Naive thymus-derived CD8-positive, alpha-beta T cell (primary cell): ENCODE measurements at places on chromosomes 4 and X. TPM values are rescaled to one million over a fixed set of nuclear protein-coding genes. Genes with fewer than 3 reads are reported as not detected.

Gene DRP2
- total RNA-seq = not detected

Gene GAGE12H
- total RNA-seq = not detected

Gene RASL11B
- total RNA-seq = 0.73 TPM

Gene OPHN1
- total RNA-seq = 0.05 TPM

Gene PNMA6F
- total RNA-seq = not detected

Gene DUSP9
- total RNA-seq = not detected

Gene PAGE5
- total RNA-seq = not detected

Gene BTK
- 9.8 TPM for total RNA-seq

Gene TXK
- total RNA-seq = 135 TPM

Gene COX7B2
- total RNA-seq = not detected

Gene IL1RAPL2
- total RNA-seq = not detected

Gene STPG2
- not detected for total RNA-seq

Gene CTAG1B
- not detected for total RNA-seq

Gene GLUD2
- total RNA-seq = 0.52 TPM

Gene GJB1
- total RNA-seq = not detected

- no peak for DNase-seq
Measured at GRCh38 chr4:38189445-38189844, 229.2 kb downstream of the PTTG2 start.

- no peak for DNase-seq
Measured at GRCh38 chrX:74423289-74423998, 2.2 kb downstream of the SLC16A2 start.

GRCh38 chr4:126123611-126124325 lies 809.0 kb downstream of the FAT4 start:
- no peak for DNase-seq

DNA sequence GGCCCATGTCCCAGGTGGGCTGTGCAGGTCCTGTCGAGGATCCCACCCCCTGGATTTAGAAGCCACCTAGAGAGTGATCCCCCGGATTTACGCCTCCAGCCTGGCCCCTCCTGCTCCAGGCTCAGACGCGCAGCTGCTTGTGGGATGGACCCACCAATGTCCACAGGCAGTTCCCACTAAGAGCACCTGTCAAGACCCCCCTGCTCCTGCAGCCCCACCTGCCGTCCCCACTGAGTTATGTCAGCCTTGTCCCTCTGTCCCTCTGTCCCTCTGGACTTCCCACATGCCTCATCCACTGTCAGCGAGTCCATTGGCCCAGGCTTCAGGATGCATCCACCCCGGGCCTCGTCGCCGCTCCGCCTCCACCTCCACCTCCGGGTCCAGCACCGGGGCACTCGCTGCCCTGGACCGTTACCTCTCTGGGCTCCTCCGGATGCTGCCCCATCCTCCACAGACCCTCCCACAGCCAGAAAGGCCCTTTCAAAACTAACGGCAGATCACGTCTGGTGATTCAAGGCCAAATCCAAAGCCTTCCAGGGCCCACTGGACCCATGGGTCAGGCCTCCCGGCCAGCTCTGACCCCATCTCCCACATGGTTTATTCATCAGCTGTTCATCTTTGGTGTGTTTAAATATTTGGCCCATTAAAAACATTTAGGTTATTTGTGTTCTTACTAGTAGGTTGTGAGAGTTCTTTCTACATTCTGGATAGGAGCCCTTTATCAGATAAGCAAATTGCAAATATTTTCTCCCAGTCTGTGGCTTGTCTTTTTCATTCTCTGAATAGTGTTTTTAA lies 28.3 kb downstream of the HTRA3 start:
- DNase-seq = peak; percentile 62

DNA sequence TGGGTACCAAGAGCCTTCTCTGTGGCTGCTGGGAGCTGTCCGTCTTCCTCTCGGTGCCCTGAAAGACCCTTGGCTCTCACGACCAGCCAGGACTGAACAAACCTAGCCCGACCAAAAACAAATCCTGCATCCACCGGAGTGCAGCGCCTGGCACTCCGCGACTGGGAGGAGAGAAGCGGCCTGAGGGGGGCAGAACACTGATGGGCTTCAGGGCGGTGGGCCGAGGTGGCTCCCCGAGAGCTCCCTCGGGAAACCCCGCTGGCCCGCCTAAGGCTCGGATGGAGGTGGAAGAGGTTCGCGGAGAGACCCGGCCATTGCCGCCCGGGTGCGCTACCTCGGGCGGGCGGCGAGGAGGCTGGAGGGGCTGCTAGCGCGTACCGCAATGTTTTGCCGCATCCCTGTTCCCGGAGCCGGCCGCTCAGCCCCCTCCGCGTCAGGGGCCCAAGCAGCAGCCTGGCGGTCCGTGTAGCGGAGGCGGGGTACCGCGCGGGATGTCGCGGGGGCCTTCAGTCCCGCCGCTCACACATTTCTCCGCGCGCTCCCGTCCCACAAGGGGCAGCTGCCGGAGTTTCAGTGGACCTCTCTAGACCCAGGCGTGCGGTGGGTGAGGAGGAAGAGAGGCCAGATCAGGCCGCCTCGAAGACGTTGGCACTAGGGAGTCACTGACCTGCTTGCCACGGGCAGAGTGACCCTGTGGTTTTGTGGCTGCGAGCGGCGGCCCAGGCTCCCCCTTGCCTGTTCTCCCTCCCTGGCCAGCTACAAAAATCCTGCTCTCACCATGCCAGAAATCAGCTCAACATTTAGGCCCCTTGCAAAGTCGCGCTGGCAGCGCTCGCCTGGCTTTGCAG lies 2.2 kb downstream of the SLITRK4 start:
- DNase-seq = no peak

DNA sequence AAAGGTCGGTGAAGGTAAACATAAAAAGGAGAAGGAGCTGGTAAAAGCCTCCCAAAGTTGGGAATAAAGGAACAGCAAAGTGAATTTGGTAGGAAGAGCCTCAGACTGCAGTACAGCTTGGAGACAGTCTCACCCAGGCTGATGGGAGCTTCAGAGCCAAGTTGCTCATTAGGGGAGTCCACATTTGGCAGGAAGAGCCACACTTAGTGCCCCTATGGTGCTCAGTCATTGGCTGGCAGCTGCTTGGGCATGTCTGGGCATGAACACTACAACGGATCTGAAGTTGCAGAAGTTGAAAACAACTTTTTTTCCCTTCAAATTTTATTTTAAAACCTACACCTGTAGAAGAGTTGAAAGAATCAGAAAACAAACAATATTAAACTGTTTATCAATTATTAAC lies 2497.3 kb downstream of the ARAP2 start:
- no peak for DNase-seq

GRCh38 chr4:166600264-166600663 lies 634.0 kb downstream of the SPOCK3 start:
- no peak for DNase-seq

DNA sequence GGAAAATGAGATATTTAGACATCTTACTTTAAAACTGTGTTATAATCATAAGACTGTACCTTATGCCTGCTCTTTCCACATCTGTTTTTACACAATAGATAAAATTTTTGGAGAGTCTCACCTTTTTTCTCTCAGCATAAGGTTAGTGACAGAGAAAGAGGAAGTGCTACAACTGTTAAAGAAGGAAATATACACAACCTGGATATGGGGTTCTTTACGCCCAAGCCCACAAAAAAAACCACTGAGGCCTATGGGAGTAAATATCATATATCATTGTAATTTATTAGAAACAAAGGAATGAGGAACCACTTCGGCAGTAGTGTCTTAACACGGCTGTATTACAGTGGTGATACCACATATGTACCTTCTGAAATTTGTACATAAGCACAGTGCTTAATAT lies 265.9 kb upstream of the GK2 start:
- DNase-seq = no peak

DNA sequence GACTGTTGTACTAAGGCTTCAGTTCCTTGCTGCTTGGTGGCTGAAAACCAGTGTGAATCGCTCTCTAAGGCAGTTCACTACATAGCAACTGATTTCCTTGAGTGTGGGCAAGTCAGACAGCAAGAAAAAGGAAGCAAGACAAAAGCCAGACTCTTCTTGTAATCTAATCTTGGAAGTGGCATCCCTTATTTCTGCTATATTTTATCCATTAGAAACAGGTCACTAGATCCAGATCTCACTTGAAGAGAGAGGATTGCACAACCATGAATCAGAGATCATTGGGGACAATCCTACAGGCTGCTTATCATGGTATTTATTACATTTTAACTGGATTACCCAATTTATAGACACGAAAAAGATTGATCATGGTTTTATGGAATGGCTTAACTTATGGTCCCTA lies 684.5 kb downstream of the GRID2 start:
- no peak for DNase-seq

GRCh38 chr4:128812442-128813235 lies 3.1 kb downstream of the JADE1 start:
- no peak for DNase-seq

DNA sequence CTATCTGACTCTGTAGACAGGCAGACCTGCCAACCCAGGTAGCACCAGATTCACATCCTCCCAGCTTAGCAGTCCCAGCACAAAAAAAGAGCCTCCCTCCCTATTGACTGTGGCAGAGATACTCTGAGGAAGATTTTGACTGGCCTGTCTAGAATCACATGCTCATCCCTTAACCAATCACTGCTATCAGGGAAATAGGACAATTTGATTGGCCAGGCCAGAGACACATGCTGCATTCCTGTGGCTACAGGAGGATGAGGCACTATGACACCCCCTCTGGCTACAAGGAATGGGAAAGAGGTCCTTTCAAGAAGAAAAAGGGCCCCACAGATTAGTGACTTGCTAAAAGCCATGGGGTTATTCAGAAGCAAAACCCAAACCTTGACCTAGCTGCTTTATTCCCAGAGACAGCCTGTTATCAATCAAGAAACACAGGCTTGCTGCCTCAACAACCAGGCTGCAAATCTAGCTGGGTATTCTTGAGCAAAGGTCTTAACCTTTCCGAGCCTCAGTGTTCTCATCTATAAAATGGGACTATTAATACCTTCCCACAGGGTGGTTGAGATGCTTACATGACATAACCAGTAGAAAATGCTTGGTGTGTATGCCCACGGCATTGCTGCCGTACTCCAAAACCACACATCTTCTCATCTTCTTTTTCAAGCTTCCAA lies 147.6 kb downstream of the BCOR start:
- DNase-seq = no peak

DNA sequence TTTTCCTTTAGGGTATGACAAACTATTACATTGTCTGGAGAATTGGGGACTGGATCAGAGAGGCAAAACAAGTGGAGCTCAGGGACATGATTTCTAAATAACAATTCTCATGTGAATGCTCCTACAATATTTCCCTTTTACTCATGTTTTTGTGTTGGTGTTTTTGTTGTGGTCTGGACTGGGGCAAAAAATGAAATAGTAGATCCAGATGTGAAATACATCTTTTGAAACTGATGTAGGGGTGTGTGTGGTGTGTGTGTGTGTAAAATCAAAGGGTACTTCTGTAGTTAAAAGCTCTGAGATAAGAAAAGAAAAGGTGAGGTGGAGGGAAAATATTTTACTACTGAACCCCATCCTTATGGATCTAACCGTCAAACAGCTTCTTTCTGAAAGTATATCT lies 188.4 kb upstream of the RPL34 start:
- DNase-seq = no peak

DNA sequence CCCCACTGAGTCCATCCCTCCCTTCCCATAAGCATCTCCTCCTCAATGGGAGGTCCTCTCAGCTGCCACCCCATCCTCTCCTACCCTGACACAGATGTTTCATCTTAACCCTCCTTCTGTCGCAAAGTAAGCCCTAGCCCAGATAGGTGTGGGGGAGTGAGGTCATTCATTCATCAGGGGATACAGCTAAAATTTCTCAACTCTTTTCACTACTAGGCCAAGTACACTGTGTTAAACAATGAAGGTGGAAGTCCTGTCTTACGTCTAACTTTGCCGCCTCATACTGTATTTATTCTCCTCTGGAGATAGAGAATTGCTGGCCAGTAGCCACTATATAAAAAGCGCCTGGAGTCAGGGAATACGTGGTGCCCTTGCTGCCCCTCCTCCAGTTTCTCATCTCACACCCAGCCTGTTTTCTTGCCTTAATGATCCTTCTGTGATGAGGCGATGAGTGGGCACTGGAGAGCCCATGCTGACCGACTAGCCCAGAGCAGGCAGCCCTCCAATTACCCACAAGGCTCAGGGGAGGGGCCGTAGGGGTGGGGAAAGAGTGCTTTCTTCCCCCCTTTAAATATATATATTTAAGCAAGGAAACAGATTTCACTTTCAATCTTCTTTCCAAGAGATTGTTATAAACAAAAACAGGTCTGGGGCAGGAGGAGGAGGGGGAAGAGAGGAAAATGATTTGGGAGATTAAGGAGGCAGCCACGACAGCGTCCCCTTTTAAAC lies 149.5 kb downstream of the PJA1 start:
- DNase-seq = no peak

- DNase-seq = no peak
Measured at GRCh38 chr4:155008389-155008788, 200.0 kb upstream of the NPY2R start.

GRCh38 chrX:107662824-107663223 lies 34.5 kb downstream of the PRPS1 start:
- DNase-seq = no peak

DNA sequence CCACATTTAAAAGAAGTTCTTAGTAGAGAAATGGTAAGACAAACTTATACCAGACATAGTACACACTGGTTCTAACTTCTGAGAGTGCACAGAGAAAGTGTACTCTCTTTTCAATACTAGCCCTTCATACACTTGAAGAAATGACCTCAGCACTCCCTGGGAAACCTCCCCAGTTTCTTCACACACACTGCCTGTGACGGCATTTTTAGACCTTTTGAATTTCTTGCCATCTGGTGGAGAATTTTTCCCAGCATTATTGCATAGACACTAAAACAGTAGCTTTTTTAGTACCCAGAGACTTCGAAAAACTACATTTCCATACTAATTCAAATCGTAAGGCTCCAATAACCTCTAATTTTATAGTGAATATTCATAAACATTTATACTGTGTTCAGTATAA lies 341.6 kb upstream of the MAOA start:
- DNase-seq = no peak

DNA sequence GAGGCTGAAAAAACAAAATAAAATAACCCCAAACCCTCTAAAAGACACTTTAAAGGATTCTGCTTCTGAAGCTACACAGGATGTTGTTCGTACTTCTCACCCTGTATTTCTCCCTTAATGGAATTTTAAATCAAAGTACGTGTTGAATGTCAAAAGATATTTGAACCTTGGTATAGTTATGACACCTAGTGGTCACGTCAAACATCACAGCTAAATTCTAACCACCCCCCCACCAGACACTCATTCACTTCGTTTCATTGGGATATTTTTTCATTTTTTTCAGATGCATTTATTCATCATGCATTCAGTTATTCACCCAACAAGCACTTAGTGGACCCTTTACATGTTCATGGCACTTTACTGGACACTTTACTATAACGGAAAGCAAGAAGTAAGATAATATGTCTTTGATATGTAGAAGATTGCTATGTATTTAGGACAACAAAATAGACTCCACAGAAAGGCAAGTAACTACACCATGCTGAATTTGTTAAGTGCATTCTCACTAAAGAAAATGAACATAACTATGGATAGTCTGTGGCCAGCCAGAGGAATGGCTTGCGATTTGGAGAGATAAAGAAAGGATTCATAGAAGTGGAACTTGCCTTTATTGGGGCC lies 62.5 kb upstream of the GPR174 start:
- peak; percentile 34 for DNase-seq

DNA sequence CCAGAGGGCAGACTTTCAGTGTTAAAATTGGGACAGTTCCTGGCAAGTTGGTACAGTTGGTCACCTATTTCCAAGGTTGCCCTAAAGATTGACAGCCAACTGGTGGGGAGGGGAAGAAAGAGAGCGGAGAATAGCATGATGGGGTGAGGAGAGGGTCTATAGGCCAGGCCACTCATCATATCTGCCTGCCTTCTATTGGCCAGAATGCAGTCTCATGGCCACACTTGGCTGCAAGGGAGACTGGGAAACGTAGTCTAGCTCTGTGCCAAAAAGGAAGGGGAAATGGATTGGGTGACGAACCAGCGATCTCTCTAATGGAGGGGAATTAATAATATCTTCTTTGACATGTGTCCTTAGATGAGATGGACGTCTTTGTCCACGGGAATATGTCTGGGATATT lies 197.4 kb upstream of the ATP6AP2 start:
- no peak for DNase-seq
